ENCODE measurements at places on chromosomes 1 and 21.
A peak's percentile ranks its signal among the peaks of the same experiment; 100 is the strongest.

GRCh38 chr1:119429687-119430086 is 14.7 kb downstream of the HSD3B2 start:
- no peak for DNase-seq

DNA sequence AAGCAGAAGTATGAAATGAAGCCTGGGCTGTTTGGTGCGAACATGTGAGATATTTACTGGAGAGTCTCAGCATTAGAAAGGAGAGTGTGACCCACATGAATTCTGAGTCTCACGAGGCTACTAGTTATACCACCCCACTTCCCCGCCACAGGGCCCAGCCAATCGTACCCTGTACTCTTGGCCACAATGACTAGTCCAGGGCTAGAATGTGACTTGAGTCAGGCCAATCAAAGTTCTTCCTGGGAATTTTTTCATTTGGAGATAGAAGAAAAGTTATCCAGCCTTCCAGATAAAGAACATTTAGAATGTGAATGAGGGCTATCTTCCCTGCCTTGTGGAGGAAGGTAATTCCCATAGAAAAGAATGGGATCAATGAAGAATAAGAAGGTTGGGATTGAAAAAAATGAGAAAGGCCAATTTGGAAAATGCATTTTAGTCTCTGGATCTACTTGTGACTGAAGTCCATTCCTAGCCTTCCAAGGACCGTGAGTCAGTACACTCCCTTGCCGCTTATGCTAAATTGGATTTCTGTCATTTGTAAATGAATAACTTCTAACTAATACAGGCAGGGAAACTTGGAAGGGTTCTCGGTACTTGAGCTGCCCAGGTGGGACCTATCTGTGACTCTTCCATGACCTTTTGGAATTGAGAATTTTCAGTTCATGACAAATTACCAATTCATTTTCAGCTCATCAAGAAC is 12.3 kb upstream of the RIMKLA start:
- no peak for DNase-seq

- DNase-seq = no peak
These were observed 21.7 kb downstream of the CACNA1S start for GRCh38 chr1:201090541-201090940.

DNA sequence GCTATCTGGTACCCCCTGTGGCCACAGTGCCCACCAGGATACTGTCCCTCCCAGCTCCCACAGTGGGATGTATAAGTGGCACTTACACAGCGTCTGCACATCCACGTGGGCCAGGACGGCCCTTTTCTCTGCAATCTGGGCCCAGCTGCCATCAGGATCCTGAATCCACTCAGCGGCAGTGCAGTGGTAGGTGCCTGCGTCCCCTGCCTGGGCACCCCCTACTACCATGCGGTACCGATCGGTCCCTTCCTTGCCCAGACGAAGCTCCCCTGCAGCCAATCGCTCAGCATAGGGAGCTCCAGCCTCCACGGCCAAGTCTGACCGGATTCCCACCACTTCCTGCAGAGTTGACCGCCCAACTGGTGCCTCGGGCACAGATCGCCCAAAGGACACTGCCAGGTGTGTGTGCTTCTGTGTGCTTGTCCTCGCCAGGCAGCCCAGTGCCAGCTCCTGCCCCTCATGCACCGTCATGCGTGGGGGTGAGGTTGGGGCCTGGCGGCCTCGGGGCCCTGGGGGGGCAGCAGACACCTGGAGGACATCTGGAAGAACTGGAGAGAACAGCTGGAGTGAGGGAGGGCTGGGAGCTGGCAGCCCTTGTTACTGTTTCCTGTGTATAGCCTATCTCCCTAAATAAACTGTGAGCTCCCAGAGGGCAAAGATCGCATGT is 4.7 kb downstream of the IGSF8 start:
- no peak for DNase-seq

DNA sequence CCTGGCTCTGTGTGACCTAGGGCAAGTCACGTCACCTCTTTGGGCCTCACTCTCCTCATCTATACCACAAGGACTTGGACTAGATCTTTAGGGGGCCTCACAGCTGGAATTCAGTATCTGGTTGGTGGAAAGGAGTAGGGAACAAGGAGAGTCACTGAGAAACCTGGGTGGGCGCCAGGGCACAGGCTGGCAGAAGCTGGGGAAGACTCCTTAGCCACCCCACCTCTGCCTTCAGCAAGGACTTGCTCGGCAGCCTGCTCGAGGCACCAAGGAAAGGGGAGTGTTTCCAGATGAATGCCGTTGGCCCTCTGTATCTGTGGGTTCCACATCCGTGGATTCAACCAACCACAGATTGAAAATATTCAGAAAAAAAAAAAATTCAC is 1.2 kb upstream of the OPTC start:
- DNase-seq = no peak

- no peak for DNase-seq
These were observed 13.9 kb downstream of the DMAP1 start for GRCh38 chr1:44227211-44227610.

- DNase-seq = no peak
These were observed 5.2 kb downstream of the IRF2BP2 start for GRCh38 chr1:234604495-234605398.

DNA sequence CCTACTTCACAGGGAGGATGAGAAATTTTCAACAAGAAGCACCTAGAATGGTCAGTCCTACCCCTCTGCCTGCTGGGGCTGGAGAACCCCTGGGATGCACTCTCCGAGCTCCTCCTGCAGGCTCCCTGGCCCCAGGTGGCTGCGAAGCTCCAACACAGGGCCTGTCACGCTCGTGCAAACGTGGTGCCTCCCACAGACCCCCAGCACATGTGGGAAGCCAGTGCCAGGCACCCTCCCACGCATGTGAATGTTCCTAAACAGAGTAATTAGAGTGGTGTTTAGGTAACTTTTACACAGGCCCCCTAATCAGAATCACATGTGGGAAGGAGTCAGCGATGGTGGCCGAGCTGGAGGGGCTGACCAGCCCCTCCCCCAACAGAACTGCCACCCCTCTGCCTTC is 28.4 kb downstream of the GLIS1 start:
- DNase-seq = no peak

DNA sequence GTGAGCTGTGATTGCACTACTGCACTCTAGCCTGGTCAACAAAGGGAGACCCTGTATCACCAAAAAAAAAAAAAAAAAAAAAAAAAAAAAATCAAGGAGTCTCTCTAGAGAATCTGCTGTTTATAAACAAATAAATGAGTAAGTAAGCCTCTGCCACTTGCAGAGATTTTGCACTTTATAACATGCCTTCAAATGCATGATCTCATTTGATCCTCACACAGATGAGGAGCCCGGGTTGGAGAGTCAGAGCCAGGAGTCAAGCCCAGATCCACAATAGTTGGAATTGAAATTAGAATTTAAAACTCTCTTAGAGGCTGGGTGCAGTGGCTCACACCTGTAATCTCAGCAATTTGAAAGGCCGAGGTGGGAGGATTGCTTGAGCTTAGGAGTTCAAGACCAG is 4.0 kb downstream of the PRELP start:
- no peak for DNase-seq

- no peak for DNase-seq
These were observed 2.7 kb downstream of the PRMT2 start for GRCh38 chr21:46637952-46638746.

GRCh38 chr1:43237121-43237520 is 32.7 kb upstream of the TMEM125 start:
- DNase-seq = no peak

DNA sequence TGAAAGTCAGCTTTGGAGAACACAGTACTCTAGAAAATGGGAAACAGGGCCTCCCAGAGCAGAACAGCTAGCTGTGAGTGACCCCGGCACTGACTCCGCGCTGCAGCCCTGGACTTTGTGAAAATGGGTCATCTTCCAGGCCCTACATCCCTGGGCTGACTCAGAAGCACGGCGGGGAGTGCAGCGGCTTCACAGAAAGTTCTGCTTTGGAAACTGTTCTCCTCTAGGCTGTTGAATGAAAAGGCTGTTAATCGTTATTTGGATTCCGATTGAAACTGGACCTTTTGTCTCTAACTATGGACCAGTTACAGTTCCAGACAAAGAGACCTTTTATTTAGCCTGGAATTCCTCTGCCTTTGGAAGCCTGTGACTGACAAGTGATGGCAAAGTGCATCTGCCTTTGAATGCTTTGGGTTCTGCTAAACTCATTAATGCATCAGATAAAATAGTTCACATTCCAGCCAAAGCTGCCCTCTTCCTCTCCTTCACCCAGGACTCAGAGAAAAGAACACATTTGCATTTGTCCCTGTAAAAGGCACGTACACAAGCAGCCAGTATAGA is 144.9 kb upstream of the HOOK1 start:
- DNase-seq = no peak

- DNase-seq = no peak
These were observed 97.9 kb downstream of the RPS6KC1 start for GRCh38 chr1:213148905-213149304.

GRCh38 chr1:227900571-227901051 is 47.1 kb downstream of the WNT9A start:
- no peak for DNase-seq

DNA sequence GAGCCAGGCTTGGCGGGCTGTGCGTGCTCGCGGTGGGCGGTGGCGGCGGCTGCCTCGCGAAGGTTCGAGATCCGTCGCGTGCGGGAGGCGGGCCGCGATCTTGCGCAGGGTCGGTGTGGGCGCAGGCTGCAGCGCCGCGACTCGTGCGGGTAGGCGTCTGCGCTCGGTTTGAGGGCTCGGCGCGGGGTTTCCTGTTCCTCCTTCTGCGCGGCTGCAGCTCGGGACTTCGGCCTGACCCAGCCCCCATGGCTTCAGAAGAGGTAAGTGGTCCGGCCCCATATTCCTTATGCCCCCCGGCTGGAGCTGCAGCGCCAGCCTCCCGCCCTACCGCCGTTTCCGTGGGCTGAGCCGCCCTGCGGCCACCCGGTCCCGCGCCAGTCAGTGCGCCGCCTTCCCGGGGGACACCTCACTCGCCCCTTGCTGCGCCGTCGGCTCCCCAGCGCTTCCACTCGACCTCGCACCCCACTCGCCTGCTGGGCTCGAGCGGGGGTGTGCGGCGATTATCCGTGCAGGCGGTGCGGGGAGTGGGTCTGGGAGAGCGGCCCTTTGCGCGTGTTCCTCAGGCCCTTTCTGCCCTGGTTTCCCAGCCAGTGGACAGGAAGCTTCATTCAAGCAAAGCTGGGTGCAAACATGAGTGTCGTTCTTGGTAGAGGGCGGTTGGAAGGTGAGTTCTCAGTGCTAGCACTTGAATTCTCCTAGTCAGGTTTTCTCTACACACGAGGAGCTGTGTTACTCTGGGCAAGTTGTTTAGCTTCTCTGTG is at the start of gene CACYBP:
CACYBP (plus strand) TSS at position 12 of the 761 bp plus-strand sequence; CDS start at position 246, 234 bp downstream.
- DNase-seq = no peak

DNA sequence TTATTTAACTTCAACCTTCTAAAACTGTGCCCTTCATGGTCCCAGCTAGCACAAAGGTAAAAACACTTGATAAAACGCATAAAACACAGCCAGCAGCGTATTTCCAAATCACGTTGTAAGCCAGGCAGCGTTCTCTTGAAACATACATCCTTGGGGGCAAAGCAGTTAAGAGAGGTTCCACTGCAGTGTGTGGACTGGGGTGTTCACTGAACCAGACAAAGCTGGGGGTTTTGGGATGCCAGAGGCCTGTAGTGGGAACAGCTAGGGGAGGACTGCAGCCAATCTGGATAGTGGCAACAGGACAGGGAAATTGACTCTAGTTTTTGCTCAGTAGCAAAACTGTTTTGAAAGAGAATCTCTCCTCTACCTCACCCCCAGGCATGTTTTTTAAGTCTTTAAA is 21.5 kb upstream of the ATP5PO start:
- DNase-seq = no peak

DNA sequence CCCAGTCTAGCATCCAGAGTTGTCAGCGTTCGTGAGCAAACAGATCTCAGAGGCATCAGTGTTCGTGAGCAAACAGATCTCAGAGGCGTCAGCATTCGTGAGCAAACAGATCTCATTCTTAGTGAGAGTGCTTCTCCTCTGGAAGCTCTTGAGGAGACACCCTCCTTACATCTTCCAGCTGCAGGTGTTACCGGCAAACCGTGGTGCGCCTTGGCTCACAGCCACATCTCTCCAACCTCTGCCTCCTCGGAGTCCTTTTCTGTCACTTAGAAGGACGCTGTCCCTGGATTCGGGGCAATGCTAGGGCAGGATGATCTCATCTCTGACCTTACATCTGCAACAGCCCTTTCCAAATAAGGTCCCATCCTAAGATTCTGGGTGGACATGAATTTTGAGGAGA is 14.6 kb upstream of the UMODL1 start:
- no peak for DNase-seq

- DNase-seq = no peak
These were observed 651.6 kb downstream of the PLPP3 start for GRCh38 chr1:55927702-55928290.

- DNase-seq = peak; percentile 54
These were observed 126.7 kb downstream of the NR5A2 start for GRCh38 chr1:200154069-200154767.

DNA sequence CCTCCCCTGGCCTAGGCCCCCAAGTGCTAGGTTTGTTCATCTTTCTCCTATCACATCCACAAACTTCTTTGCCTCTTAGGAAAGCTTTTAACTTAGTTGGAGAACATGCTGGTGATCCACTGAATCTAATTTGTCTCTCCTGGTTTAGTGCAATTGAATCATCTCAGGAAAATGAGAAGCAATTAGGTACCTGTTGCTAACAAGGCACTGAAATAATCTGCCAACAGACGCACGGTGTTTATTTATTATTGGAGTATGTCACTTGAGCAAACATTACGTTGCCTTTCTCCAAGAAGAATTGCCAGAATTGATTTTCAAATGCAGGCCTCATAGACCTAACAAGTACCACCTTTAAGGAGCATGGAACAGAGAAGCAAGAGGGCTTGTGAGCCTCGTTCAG is 309.4 kb downstream of the NFIA start:
- DNase-seq = no peak

DNA sequence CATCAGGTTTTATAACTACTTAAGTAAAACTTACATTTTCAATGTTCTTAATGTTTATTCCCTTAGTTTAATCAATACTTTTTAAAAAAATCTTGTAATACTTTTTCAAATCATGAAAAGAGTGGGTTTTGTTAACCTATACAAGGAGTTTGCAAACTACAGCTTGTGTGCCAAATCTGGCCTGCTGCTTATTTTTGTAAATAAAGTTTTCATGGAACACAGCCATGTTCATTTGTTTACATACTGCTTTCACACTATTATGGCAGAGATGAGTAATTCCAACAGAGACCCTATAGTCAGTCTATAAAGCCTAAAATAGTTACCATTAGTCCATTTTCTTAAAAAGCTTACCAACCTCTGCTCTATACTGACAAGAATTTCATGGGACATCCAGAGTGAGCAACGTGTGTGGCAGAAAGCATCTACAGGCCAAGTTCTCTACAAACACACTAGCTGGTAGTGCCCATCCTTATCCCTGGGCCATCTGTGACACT is 42.6 kb downstream of the ERO1B start:
- DNase-seq = no peak

- DNase-seq = no peak
These were observed 8.1 kb downstream of the TFF3 start for GRCh38 chr21:42307106-42307505.

GRCh38 chr1:230191079-230191804 is 124.2 kb downstream of the GALNT2 start:
- no peak for DNase-seq

DNA sequence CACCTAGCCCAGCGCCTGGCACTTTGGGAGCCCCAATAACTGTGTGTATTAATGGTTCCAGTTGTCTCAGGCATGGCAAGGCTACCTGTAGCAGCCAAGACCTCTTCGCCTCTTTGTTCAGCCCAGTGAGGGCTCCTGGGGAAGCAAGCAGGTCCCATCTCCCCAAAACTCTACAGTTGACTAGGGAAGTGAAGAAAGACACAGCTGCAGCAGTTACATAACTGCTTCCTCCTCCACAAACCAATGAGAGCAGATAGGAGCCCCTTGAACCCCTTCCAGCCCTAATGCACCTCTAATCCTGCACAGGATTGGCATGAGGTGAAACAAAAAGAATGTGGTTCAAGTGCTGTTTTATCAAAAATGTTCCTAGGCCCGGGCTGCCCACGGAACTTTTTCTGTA is 100.5 kb downstream of the SYF2 start:
- no peak for DNase-seq

All from effector memory CD8-positive, alpha-beta T cell (primary cell).